Astrocyte (in vitro differentiated cells and primary cell): ENCODE measurements at places on chromosomes 6 and 20. TPM values are rescaled to one million over a fixed set of nuclear protein-coding genes. Genes with fewer than 3 reads are reported as not detected.

GRCh38 chr20:62135573-62136266, 7.5 kb downstream of the PSMA7 start:
- no peaks in the 10 kb centered on the region for H3K27me3 ChIP-seq
- no peak overlapping the region for H3K27ac ChIP-seq
- no peak for DNase-seq
- H3K4me1 ChIP-seq: peaks cover 5% of the 10 kb centered on the region
- H3K36me3 ChIP-seq: peaks cover 64% of the 10 kb centered on the region

DNA sequence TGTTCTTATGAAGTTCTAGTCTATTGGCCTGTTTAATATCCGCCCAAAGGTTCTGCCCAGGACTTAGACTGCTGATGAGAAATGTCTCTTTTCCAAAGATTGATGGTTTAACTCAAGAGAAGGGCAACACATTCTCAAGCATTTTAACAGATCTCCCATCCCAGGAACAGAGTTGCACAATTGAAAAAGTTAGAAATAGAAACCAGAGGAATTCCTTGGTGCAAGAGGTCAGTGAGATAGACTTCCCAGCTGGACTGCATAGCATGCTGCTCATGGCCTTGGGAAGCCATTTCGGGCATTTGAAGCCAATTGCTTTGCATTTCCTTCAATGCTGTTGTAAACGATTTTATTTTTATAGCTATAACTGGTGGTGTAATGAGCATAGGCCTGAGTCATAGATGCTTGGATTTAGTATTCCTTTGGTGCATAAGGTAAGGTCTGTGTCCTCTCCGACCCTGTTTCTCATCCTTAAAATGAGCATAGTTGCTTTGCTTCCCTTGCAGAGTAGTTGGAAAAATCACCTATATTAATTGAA, 292.2 kb upstream of the JAG1 start:
- peak; percentile 18 for DNase-seq
- H3K36me3 ChIP-seq: no peaks in the 10 kb centered on the region
- H3K4me1 ChIP-seq: no peaks in the 10 kb centered on the region
- no peaks in the 10 kb centered on the region for H3K27me3 ChIP-seq

SLC35B2 gene
- 61.8 and 66.6 TPM in 2 replicates for total RNA-seq

ASF1A gene
- total RNA-seq: 35.7 and 36.4 TPM in 2 replicates

KCNK5 gene
- 0.14 and 0.17 TPM in 2 replicates for total RNA-seq

ALDH5A1 gene
- total RNA-seq: 3.7 and 5.0 TPM in 2 replicates

GRCh38 chr6:3741477-3741871, 10.0 kb downstream of the PXDC1 start:
- no peaks in the 10 kb centered on the region for H3K27me3 ChIP-seq
- peaks cover 33% of the 10 kb centered on the region for H3K36me3 ChIP-seq
- DNase-seq: no peak
- H3K4me3 ChIP-seq: no peak overlapping the region

DNA sequence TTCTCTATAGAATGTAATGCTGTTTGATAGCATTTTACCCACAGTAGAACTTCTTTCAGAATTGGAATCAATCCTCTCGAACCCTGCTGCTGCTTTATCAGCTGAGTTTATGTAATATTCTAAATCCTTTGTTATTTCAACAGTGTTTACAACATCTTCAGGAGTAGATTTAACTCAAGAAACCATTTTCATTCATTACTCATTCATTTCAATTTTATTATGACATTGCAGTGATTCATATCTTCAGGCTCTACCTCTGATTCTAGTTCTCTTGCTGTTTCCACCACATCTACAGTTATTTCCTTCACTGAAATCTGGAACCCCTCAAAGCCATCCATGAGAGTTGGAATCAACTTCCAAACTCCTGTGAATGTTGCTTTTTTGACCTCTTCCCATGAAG, 93.7 kb downstream of the ZFAND3 start:
- DNase-seq: peak; percentile 12
- H3K27ac ChIP-seq: no peak overlapping the region
- H3K36me3 ChIP-seq: no peaks in the 10 kb centered on the region
- no peaks in the 10 kb centered on the region for H3K4me1 ChIP-seq

- no peak overlapping the region for H3K27ac ChIP-seq
- H3K4me3 ChIP-seq: peak overlapping the region; percentile 74
- H3K27me3 ChIP-seq: peaks cover 9% of the 10 kb centered on the region
- peak; percentile 35 for DNase-seq
- H3K4me1 ChIP-seq: peaks cover 10% of the 10 kb centered on the region
Measured at GRCh38 chr6:28673787-28674671, 148.3 kb downstream of the GPX5 start.

GRCh38 chr20:38270869-38271605, 10.5 kb upstream of the KIAA1755 start:
- peaks cover 46% of the 10 kb centered on the region for H3K4me1 ChIP-seq
- H3K27me3 ChIP-seq: no peaks in the 10 kb centered on the region
- H3K27ac ChIP-seq: peak overlapping the region; percentile 69
- DNase-seq: peak; percentile 99
- H3K4me3 ChIP-seq: no peak overlapping the region

DNA sequence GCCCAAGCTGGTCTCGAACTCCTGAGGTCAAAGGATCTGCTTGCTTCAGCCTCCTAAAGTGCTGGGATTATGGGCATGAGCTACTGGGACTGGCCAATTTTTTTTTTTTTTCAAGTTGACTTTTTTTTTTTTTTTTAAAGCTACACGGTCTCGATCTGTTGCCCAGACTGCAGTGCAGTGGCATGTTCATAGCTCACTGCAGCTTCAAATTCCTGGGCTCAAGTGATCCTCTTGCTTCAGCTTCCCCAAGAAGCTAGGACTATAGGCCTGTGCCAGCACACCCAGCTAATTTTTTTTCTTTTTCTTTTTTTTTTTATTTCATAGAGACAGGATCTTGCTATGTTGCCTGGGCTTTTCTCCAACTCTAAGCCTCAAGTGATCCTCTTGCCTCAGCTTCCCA, 59.5 kb downstream of the NCOA3 start:
- no peak overlapping the region for H3K4me3 ChIP-seq
- peak; percentile 63 for DNase-seq
- peaks cover 3% of the 10 kb centered on the region for H3K4me1 ChIP-seq

SLC16A10 gene
- total RNA-seq: 0.18 and 0.48 TPM in 2 replicates

GRCh38 chr6:165599121-165599520, 63.9 kb downstream of the PDE10A start:
- H3K4me1 ChIP-seq: no peaks in the 10 kb centered on the region
- no peak for DNase-seq

- H3K4me1 ChIP-seq: peaks cover 68% of the 10 kb centered on the region
- peak; percentile 91 for DNase-seq
- H3K27ac ChIP-seq: peak overlapping the region; percentile 77
Measured at GRCh38 chr20:32474967-32475811, 109.9 kb downstream of the NOL4L start.

- peaks cover 7% of the 10 kb centered on the region for H3K4me1 ChIP-seq
- no peak for DNase-seq
- no peak overlapping the region for H3K4me3 ChIP-seq
- no peaks in the 10 kb centered on the region for H3K36me3 ChIP-seq
- H3K27ac ChIP-seq: no peak overlapping the region
Measured at GRCh38 chr6:38355519-38355918, 284.2 kb downstream of the BTBD9 start.

GRCh38 chr20:15634102-15634501, 939.1 kb downstream of the KIF16B start:
- no peak overlapping the region for H3K4me3 ChIP-seq
- no peaks in the 10 kb centered on the region for H3K4me1 ChIP-seq
- H3K27me3 ChIP-seq: peaks cover 2% of the 10 kb centered on the region
- no peaks in the 10 kb centered on the region for H3K36me3 ChIP-seq

DNA sequence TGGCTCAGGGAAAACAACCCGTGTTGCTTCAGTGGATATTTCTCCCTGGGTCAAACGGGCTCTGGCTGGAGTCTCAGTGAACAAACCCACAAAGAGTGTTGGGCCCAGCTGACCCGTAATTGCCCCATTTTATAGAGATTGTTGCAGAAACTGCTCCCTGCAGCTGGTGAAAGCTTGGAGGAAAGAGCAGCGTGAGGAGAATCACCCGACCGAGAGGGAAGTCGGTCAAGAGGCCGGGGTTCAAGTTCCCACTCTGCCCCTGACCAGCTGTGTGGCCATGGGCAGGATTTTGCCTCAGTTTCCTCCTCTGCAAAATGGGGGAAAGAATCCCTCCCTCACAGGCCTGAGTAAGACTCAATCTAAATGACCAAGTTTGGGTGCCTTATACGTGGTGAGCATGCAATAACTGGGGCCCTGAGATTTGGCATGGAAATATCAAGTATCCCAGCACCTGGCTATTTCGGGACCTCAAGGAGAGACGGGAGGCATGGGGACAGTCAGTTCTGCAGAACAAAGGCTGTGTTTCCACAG, 1.7 kb upstream of the TGM2 start:
- peaks cover 3% of the 10 kb centered on the region for H3K36me3 ChIP-seq
- H3K4me1 ChIP-seq: peaks cover 56% of the 10 kb centered on the region
- DNase-seq: no peak
- no peak overlapping the region for H3K27ac ChIP-seq
- H3K4me3 ChIP-seq: no peak overlapping the region

DNA sequence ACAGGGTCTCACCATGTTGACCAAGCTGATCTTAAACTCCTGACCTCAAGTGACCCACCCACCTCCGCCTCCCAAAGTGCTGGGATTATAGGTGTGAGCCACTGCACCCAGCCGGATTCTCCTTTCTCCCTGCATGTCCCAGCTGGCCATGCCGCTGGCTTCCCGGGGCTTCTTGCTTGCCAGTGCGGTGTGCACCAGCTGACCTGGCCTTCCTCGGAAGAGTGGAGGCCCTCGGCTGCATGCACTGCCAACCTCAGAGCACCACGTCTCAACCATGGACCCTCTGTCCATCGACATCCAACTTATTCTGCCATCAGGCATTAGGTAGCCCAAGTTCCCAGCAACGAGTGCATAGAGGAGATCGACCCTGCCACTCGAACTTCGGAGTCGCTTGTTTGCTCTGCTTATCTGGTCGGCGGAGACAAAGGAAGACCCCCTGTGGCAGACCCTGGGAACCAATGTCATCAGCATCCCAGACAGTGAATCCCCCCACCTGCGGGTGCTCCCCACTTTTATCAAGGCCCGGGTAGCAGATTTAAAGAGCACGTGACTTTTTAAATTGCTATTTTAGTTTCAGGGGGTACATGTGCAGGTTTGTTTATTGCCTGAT, 307.8 kb downstream of the CDH4 start:
- no peaks in the 10 kb centered on the region for H3K36me3 ChIP-seq
- DNase-seq: no peak
- H3K4me1 ChIP-seq: peaks cover 27% of the 10 kb centered on the region
- no peaks in the 10 kb centered on the region for H3K27me3 ChIP-seq

GRCh38 chr6:164010441-164011103, 596.1 kb downstream of the QKI start:
- peak; percentile 7 for DNase-seq
- no peaks in the 10 kb centered on the region for H3K4me1 ChIP-seq
- no peak overlapping the region for H3K27ac ChIP-seq
- no peaks in the 10 kb centered on the region for H3K27me3 ChIP-seq
- H3K36me3 ChIP-seq: no peaks in the 10 kb centered on the region

DNA sequence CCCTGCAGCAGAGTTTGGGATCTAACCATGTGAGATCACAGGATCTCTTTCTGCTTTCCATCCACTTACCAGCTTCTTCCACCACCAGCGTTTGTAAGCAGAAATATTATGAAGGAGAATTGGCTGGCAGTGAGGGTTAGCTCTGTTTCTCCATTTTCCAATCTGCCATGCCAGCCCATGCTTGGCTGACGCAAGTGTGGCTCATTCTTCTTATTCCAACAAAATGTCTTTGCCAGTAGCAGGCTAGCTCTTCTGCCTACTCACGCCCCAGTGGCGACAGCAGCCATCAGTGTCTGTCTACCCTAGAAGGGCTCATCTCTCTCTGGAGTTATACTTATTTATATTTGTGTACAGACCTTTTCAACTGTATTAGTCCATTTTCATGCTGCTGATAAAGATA, 286.2 kb downstream of the FARS2 start:
- H3K4me3 ChIP-seq: no peak overlapping the region
- peaks cover 3% of the 10 kb centered on the region for H3K36me3 ChIP-seq
- DNase-seq: no peak
- no peak overlapping the region for H3K27ac ChIP-seq
- no peaks in the 10 kb centered on the region for H3K27me3 ChIP-seq
- no peaks in the 10 kb centered on the region for H3K4me1 ChIP-seq

DNA sequence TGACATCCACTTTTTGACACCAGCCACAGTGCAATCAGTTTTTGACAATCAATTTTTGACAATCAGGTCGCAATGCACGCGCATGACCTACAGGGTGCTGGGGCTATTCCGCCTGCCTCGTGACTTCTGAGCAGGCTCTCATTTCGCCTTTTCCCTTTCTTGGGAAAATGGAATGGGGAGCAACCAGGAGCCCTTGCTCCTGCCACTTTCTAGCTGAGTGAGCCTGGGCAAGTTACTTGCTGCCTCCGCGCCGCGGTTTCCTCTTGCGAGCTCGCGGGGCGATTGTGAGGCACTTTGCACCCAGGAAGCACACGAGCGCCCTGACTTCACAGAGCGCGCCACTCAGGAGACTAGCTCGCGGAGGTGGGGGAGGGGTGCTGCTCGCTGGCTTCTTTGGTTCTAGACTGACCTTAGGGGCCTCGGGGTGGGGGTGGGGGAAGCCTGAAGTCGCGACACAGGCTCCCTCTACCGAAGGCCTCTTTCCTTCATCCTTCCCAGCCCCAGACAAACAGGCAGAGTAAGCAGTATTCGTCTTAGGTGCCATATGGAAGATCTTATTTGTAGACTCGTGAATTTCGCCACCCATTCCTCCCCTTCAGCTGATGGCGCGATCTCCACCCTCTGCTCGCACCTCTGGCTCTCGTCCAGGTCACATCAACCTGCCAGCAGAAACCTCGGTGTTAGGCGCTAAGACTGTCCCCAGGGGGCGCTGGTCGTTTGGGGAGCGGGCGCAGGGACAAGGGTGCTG, 4.6 kb downstream of the TP53TG5 start:
- no peak overlapping the region for H3K27ac ChIP-seq
- peak overlapping the region; percentile 43 for H3K4me3 ChIP-seq

LGSN gene
- 0.25 and 0.36 TPM in 2 replicates for total RNA-seq

DNA sequence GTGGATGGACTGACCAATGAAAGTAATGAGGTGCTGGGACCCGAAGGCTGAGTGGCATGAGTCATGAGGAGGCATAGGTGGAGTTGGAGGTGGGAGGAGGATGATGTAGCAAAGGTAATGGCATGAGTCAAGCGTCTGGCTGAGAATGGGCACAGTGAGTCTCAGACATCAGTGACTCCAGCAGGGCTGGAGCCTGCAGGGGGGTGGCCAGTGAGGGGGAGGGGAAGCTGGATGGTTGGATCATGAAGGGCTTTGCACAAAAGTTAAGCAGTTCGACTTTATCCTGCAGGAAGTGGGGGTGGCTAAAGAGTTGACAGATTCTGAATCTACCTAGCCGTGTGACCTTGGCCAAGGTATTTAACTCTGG, 99.0 kb upstream of the IYD start:
- no peaks in the 10 kb centered on the region for H3K36me3 ChIP-seq
- no peaks in the 10 kb centered on the region for H3K27me3 ChIP-seq
- peak overlapping the region; percentile 69 for H3K27ac ChIP-seq
- DNase-seq: peak; percentile 93

GRCh38 chr6:99296261-99296660, 53.2 kb downstream of the FAXC start:
- no peaks in the 10 kb centered on the region for H3K27me3 ChIP-seq
- H3K4me1 ChIP-seq: no peaks in the 10 kb centered on the region
- DNase-seq: no peak
- H3K27ac ChIP-seq: no peak overlapping the region
- no peak overlapping the region for H3K4me3 ChIP-seq

ECT2L gene
- total RNA-seq: not detected in 2 replicates

GRCh38 chr6:65760285-65760684, 53.3 kb upstream of the EYS start:
- H3K4me3 ChIP-seq: no peak overlapping the region
- no peak overlapping the region for H3K27ac ChIP-seq
- H3K36me3 ChIP-seq: no peaks in the 10 kb centered on the region
- H3K27me3 ChIP-seq: no peaks in the 10 kb centered on the region
- no peaks in the 10 kb centered on the region for H3K4me1 ChIP-seq

GRCh38 chr20:55515832-55516231, 489.5 kb downstream of the CBLN4 start:
- no peaks in the 10 kb centered on the region for H3K4me1 ChIP-seq
- no peaks in the 10 kb centered on the region for H3K27me3 ChIP-seq
- no peaks in the 10 kb centered on the region for H3K36me3 ChIP-seq
- H3K4me3 ChIP-seq: no peak overlapping the region
- no peak overlapping the region for H3K27ac ChIP-seq
